ENCODE measurements at places on chromosomes 6 and 20. TPM values are rescaled to one million over a fixed set of nuclear protein-coding genes. Genes with fewer than 3 reads are reported as not detected.
A peak's percentile ranks its signal among the peaks of the same experiment; 100 is the strongest.

- H3K36me3 ChIP-seq = no peaks in the 10 kb centered on the region
- H3K27me3 ChIP-seq = peaks cover 43% of the 10 kb centered on the region
- H3K4me1 ChIP-seq = peaks cover 31% of the 10 kb centered on the region
Measured at GRCh38 chr20:2801286-2801728, 880 bp upstream of the CPXM1 start.

DNA sequence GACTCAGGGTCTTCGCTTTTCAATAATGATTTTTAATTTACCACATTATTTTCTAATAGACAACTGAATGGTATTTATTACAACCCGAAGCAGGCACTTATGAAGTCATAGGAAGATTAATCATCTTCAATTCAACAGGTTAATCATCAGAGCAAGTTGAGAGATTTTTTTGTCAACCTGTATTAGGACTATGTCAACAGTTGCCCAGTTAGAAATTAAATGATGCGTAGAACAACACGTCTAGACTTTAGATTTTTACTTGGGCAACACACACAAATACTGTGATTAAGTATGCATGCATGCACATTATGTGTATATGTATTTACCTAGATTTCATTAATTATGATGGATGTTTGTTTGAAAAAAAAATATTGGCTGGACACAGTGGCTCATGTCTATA, 4.3 kb downstream of the ILRUN start:
- no peak for DNase-seq
- H3K27ac ChIP-seq = no peak overlapping the region
- peaks cover 61% of the 10 kb centered on the region for H3K4me1 ChIP-seq
- H3K27me3 ChIP-seq = no peaks in the 10 kb centered on the region

DNA sequence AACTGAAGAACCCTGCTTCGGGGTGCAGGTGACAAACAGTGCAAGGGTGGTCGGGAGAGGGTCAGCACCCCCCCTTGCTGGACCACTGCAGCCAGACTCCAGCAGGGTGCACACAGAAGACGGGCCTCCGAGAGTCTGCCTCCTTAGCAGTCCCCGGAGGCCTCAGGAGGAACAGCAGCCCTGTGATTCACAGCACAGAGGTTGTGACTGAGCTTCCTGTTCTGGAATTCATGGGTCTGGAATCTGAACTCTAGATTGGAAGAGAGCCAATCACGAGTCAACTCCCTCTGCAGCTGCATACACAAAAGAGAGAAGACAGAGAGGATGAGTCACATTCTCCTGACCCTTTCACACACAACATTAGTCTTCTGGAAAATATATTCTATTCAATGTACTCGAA, 249.0 kb upstream of the OPRM1 start:
- no peaks in the 10 kb centered on the region for H3K27me3 ChIP-seq
- H3K27ac ChIP-seq = no peak overlapping the region
- H3K36me3 ChIP-seq = no peaks in the 10 kb centered on the region

- no peaks in the 10 kb centered on the region for H3K27me3 ChIP-seq
- no peak overlapping the region for H3K4me3 ChIP-seq
- H3K36me3 ChIP-seq = no peaks in the 10 kb centered on the region
- H3K4me1 ChIP-seq = no peaks in the 10 kb centered on the region
- H3K27ac ChIP-seq = no peak overlapping the region
Measured at GRCh38 chr6:159935633-159936032, 33.2 kb upstream of the IGF2R start.

GRCh38 chr6:125037827-125038226, 75.6 kb downstream of the RNF217 start:
- H3K27ac ChIP-seq = no peak overlapping the region
- no peak for DNase-seq
- peaks cover 5% of the 10 kb centered on the region for H3K4me1 ChIP-seq

DNA sequence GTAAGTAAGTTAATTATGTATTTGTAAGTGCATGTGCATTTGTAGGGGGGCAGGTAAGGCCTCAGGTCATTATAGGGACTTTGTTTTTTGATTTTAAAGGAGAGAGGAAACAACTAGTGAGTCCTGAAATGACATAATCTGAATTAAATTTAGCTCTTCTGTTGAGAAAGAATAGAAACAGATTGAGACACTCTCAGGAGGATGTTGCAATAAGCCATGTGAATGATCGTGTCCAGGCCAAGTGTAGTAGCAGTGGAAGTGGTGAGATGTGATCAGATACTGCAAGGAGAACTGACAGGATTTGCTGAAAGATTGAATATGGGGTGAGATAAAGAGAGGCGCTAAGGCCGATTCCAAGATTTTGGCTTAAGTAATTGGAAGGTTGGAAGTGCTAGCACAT, 2.6 kb upstream of the CENPW start:
- no peaks in the 10 kb centered on the region for H3K36me3 ChIP-seq
- DNase-seq = peak; percentile 43
- peaks cover 15% of the 10 kb centered on the region for H3K4me1 ChIP-seq
- H3K4me3 ChIP-seq = no peak overlapping the region
- H3K27me3 ChIP-seq = no peaks in the 10 kb centered on the region

DNA sequence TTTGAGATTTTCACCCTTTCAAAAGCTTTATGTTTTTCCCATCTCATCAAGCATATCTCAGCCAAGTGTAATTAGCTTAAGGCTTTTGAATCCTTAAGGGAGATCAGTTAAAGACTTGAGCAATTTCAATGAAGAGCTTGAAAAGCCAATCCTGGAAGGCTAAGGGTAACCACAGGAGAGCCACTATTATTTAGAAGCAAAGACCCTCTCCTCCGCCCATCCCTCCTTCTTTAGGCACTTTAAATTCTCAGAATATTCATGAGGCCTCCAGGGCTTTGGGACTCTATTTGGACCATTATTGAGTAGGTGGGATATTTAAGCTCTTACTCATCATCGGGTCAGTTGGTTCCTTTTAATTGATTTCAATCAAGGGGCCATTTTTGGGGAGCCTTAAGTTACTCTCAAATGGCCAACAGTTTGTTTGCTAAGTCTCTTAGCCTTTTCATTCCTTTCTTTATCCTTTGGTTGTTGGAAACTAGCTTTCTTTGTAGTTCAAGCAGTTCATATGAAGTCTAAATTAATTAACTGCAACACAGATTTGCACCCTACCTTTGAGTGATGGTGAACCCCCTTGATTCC, 567.2 kb downstream of the KIF16B start:
- H3K27me3 ChIP-seq = no peaks in the 10 kb centered on the region
- no peaks in the 10 kb centered on the region for H3K36me3 ChIP-seq
- no peak overlapping the region for H3K4me3 ChIP-seq
- H3K27ac ChIP-seq = no peak overlapping the region

- H3K27ac ChIP-seq = no peak overlapping the region
- H3K4me3 ChIP-seq = no peak overlapping the region
Measured at GRCh38 chr20:52348434-52348833, 156.9 kb upstream of the ZFP64 start.

GRCh38 chr20:55740076-55740475, 265.2 kb downstream of the CBLN4 start:
- DNase-seq = no peak
- no peak overlapping the region for H3K4me3 ChIP-seq
- no peaks in the 10 kb centered on the region for H3K4me1 ChIP-seq
- H3K27ac ChIP-seq = no peak overlapping the region
- H3K36me3 ChIP-seq = no peaks in the 10 kb centered on the region
- H3K27me3 ChIP-seq = no peaks in the 10 kb centered on the region

DNA sequence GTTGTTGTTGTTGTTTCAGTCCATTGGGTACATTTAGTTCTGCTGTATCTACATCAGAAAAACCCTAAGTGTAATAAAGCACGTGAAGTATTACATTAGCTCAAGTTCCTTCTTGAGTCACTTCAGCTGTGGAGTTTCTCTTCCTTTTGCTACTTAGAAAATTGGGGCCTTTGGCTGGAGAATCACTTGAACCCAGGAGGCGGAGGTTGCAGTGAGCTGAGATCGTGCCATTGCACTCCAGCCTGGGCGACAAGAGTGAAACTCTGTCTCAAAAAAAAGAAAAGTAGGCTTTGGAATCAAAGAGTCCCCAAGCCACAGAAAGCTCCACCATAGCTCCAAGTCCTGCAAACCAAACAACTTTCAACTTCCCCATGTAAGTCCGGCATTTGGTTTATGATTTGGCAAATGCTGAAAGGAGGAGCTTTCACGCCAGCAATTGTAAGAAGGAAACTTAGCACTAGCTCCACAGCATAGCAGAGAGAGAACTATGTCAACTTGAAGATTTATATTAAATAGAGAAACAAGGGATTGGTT, 56.5 kb upstream of the RNF144B start:
- H3K36me3 ChIP-seq = no peaks in the 10 kb centered on the region
- H3K4me1 ChIP-seq = peaks cover 6% of the 10 kb centered on the region
- H3K27me3 ChIP-seq = no peaks in the 10 kb centered on the region
- DNase-seq = no peak
- no peak overlapping the region for H3K4me3 ChIP-seq
- peak overlapping the region; percentile 80 for H3K27ac ChIP-seq

DNA sequence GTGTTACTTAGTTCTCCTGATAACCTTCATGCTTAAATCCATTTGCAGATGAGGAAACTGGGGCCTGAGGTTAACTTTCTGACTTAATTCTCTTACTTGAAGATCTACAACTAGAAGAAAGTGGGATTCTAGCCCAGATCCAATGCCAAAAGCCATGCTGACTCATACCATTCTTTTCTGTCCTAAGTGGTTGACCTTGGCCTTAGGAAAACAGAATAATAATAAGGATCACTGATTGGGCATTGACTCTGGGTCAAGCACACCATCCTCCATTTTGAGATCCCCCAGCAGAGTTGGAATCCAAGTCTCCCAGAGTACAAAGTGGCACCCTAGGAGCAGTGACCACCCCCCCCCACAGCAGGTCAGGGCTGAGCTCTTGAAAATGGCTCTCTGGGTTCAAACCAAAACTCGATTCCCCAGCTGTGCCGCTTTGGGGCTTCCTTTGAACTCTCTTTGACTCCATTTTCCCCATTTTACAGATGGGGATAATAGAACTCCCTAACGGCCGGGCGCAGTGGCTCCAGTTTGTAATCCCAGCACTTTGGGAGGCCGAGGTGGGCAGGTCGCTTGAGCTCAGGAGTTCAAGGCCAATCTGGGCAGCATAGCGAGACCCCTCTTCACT, 12.8 kb upstream of the ZNF217 start:
- no peak overlapping the region for H3K4me3 ChIP-seq
- no peak for DNase-seq
- H3K27ac ChIP-seq = no peak overlapping the region

GRCh38 chr20:63059684-63060056, 52.9 kb upstream of the BHLHE23 start:
- H3K36me3 ChIP-seq = no peaks in the 10 kb centered on the region
- H3K4me1 ChIP-seq = peaks cover 7% of the 10 kb centered on the region
- H3K4me3 ChIP-seq = no peak overlapping the region
- no peak for DNase-seq

GRCh38 chr6:144989319-144990107, 704.4 kb downstream of the UTRN start:
- H3K27me3 ChIP-seq = no peaks in the 10 kb centered on the region
- no peaks in the 10 kb centered on the region for H3K4me1 ChIP-seq
- H3K27ac ChIP-seq = no peak overlapping the region
- no peak overlapping the region for H3K4me3 ChIP-seq

- DNase-seq = no peak
- H3K4me1 ChIP-seq = no peaks in the 10 kb centered on the region
- H3K4me3 ChIP-seq = no peak overlapping the region
- no peaks in the 10 kb centered on the region for H3K27me3 ChIP-seq
- H3K36me3 ChIP-seq = no peaks in the 10 kb centered on the region
Measured at GRCh38 chr6:20699402-20699801, 165.1 kb downstream of the CDKAL1 start.

DNA sequence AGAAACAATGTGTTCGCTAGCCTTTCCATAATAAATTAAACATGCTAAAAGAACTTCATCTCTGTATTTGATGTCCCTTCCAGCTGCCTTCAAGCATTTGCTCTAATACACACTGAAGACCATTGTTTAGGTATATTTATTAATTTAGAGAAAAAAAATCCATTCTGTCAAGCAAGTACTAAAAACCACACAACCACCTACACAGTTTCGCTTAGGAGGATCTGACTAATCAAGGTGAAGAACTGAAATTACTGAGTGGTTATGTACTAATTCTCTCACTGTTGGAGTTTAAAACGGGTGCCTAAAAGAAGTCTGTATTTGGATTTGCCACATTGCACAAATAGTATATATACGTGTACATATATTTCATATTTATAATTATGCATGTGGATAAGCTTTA, 58.9 kb downstream of the GMDS start:
- H3K36me3 ChIP-seq = no peaks in the 10 kb centered on the region
- DNase-seq = no peak
- no peak overlapping the region for H3K27ac ChIP-seq
- no peak overlapping the region for H3K4me3 ChIP-seq

GRCh38 chr6:11279284-11279689, 46.8 kb upstream of the NEDD9 start:
- H3K4me1 ChIP-seq = peaks cover 53% of the 10 kb centered on the region
- H3K4me3 ChIP-seq = no peak overlapping the region
- DNase-seq = no peak
- H3K27me3 ChIP-seq = no peaks in the 10 kb centered on the region
- H3K36me3 ChIP-seq = no peaks in the 10 kb centered on the region

DNA sequence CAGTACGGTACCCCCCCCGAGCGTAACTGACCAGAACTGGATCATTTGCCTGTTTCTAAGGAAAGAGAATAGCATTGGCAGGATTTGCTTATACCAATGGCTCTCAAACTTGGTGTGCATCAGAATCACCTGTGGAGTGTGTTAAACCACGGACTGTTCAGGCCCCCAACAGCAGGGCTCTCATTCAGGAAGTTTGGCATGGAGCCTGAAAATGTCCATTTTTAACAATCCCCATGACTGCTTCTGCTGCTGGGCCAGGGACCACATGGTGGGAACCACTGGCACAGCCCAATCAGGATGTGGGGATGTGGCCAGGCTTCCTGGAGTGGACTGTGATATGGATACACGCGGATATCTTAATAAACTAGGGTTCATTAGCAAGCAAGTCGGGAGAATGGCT, 53.9 kb downstream of the GTF2H5 start:
- H3K4me1 ChIP-seq = no peaks in the 10 kb centered on the region
- H3K27me3 ChIP-seq = no peaks in the 10 kb centered on the region
- DNase-seq = no peak
- no peaks in the 10 kb centered on the region for H3K36me3 ChIP-seq
- H3K27ac ChIP-seq = no peak overlapping the region
- H3K4me3 ChIP-seq = no peak overlapping the region

Gene SSTR4
- 0.30 TPM for total RNA-seq

Gene HLA-DQB1
- 154 TPM for total RNA-seq

Gene ZBTB12
- 4.1 TPM for total RNA-seq

Gene CST2
- 0.47 TPM for total RNA-seq

Gene TPBG
- 11.3 TPM for total RNA-seq

Gene RNF39
- total RNA-seq = 3.3 TPM

Gene MUC21
- 2.2 TPM for total RNA-seq

Gene SRMS
- not detected for total RNA-seq

Gene ASIP
- total RNA-seq = not detected

Measured in upper lobe of left lung (tissue), 6 donors.